Bronchial smooth muscle cell (primary cell): ENCODE measurements at places on chromosomes 4 and X. TPM values are rescaled to one million over a fixed set of nuclear protein-coding genes. Genes with fewer than 3 reads are reported as not detected.

The DCAF12L2 gene
- under 0.01 TPM in 1 of 2 replicates, not detected in the other for total RNA-seq

The GAGE1 gene
- not detected in 2 replicates for total RNA-seq

The UGT2B10 gene
- total RNA-seq: not detected in 2 replicates

The RPS3A gene
- total RNA-seq: 2,433 and 2,893 TPM in 2 replicates

The RAB40A gene
- 0.09 and 0.16 TPM in 2 replicates for total RNA-seq

The NHSL2 gene
- total RNA-seq: 0.52 and 9.5 TPM in 2 replicates

The SLC9B1 gene
- total RNA-seq: 1.1 and 2.2 TPM in 2 replicates
